ENCODE measurements at places on chromosomes 5 and 9. TPM values are rescaled to one million over a fixed set of nuclear protein-coding genes. Genes with fewer than 3 reads are reported as not detected.

The TMEM174 gene
- not detected for total RNA-seq

The PTGER4 gene
- total RNA-seq: not detected

The DNM1 gene
- total RNA-seq: 0.65 TPM

The SPATA31D4 gene
- total RNA-seq: not detected

The IQGAP2 gene
- not detected for total RNA-seq

DNA sequence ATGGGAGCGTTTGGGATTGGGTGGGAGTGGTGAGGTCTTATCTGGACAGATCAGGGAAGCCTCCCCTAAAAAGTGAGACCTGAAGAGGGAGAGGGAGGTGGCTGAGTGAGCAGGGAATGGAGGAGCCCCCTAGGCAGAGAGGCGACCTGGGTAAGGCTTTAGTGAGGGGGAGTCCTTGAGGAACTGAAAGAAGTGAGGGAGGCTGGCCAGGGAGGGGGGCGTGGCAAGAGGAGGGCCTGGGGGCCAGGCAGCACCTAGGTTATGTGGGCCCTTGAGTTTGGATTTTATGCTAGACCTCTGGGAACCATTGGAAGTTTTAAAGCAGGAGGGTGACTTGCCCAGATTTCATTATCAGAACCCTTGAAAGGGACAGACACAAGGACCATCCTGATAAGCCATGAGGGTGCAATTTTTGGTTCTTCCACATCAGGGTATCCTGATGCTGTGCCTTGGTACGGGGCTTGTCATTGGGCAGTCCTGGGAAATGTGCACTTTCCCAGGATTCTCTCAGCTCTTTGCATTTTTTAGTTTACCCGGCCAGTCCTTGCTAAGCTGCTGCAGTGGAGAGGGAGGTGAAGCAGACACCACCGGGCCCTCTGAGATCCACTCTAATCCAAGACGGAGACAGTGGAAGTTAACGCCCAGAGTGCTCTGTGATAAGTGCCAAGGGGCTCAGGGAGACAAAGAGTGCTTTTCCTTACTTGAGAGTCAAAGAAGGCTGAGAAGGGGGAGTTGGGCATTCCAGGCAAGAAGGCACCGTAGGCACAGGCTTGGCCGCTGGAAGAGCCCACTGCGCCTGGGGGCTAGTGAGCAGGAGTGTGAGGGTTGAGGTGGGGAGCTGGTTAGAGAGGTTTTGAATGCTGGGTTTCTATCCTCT, 16.1 kb downstream of the GSN start:
- no peaks in the 10 kb centered on the region for H3K36me3 ChIP-seq
- DNase-seq: no peak
- no peak overlapping the region for H3K27ac ChIP-seq
- no peaks in the 10 kb centered on the region for H3K27me3 ChIP-seq

DNA sequence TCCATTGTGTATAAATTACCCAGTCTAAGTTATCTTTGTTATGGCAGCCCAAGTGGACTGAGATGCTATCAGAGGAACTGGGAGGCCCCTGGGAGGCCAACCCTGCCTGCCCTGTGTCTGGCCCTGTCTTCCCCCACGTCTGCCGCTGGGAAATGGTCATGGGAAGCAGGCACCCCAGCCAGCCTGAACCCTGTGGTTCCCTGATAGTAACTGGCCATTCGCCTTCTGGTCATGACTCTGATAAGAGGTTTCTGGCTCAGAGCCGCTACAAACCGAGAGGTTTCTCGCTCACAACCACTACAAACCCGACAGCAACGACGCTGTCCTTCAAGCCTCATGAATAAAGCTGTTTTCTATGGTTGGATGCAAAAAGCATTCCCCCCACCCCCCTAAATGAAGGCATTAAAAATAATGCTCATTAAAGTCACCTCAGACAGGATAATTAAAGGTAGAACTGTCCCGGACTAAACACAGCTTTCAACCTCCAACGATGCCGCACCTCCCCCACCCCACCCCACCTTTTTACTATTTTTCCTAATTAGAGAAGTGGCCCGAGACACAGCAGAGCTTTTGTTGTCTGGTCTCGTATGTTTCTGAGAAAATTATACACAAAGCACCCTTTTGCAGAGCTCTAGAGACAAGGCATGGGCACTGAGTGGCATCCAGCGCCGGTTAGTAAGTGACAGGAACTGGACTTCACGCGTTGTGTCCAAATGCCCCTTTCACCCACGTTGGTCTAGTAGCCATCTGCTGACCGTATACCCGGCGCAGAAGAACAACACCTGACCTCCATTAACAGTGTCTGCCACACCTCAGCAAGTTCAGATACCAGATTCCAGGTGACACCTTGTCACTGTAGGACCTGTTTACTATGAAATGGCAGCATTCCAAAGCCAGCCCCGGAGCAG, 140.8 kb downstream of the COL23A1 start:
- DNase-seq: no peak
- H3K36me3 ChIP-seq: no peaks in the 10 kb centered on the region
- H3K27ac ChIP-seq: no peak overlapping the region
- H3K4me3 ChIP-seq: no peak overlapping the region
- no peaks in the 10 kb centered on the region for H3K27me3 ChIP-seq

DNA sequence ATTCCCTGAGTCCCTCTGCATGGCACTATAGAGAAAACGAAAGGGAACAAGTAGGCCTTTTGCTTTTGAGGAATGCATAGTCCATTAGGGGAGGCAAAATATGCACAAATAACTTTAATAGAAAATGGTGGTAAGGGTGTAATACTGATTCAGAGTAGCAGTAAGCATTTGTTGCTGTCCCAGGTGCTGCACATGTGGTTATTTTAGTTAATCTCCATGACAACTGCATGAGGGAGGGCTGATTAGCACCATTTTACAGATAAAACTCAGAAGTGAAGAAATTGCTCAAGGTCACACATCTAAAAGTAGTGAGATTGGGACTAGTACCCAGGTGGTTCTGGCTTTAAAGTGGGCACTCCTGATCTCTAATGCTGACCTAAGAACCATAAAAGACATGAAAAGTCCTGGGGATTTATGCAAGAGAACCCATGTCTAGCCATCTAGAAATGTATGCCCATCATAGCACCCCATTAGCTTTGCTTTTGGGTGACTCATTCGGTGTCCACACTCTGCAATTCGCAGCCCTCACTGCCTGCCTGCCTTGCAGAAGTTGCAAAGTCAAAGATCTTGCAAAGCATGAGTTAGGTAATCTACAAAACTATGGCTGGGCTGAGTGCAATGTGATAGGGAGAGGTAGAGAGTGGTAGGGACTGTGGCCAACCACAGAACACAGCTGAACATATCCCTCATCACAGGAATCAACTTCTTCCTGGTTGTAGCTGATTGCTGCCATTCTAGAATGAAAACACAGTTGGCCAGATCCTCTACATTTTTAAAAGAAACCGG, 195.2 kb downstream of the PTTG1 start:
- no peak for DNase-seq
- H3K4me1 ChIP-seq: no peaks in the 10 kb centered on the region
- H3K27ac ChIP-seq: no peak overlapping the region
- H3K27me3 ChIP-seq: no peaks in the 10 kb centered on the region
- H3K4me3 ChIP-seq: no peak overlapping the region

- no peaks in the 10 kb centered on the region for H3K27me3 ChIP-seq
- H3K27ac ChIP-seq: no peak overlapping the region
- no peak overlapping the region for H3K4me3 ChIP-seq
- no peaks in the 10 kb centered on the region for H3K36me3 ChIP-seq
- no peak for DNase-seq
- H3K4me1 ChIP-seq: no peaks in the 10 kb centered on the region
Observed at GRCh38 chr9:72805238-72805637, 147.6 kb downstream of the ALDH1A1 start.

GRCh38 chr9:131194762-131195161, 69.4 kb downstream of the NUP214 start:
- H3K27ac ChIP-seq: no peak overlapping the region
- H3K4me1 ChIP-seq: no peaks in the 10 kb centered on the region
- H3K27me3 ChIP-seq: no peaks in the 10 kb centered on the region
- H3K36me3 ChIP-seq: peaks cover 22% of the 10 kb centered on the region

DNA sequence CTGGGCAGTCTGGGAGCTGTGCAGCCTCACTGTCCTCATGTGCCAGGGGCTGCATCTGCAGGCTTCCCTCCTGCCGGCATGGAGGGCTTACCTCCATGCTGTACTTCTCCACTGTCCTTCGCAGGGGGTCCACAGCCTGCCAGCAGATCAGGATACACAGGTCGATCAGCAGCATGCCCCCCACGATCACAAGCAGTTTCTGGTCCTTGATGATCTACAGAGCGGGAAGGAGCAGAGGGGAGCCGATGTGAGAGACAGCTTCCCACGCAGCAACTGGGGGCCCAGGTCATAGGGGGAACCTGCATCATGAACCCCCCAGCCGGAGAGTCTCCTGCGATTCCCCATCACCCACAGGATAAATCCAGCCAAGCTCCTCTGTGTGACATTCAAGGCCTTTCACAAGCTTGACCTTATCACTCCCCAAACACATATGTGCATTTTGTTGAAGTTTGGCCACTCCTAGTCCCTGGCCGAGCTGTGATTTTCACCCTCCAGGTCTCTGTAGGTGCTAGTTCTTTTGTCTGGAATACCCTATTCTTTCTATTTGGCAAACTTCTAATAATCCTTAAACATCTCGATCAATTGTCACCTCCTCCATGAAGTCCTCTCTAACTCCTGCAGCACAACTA, 107.3 kb upstream of the TBC1D2 start:
- H3K4me1 ChIP-seq: no peaks in the 10 kb centered on the region
- no peaks in the 10 kb centered on the region for H3K36me3 ChIP-seq
- no peak overlapping the region for H3K4me3 ChIP-seq
- H3K27me3 ChIP-seq: no peaks in the 10 kb centered on the region

DNA sequence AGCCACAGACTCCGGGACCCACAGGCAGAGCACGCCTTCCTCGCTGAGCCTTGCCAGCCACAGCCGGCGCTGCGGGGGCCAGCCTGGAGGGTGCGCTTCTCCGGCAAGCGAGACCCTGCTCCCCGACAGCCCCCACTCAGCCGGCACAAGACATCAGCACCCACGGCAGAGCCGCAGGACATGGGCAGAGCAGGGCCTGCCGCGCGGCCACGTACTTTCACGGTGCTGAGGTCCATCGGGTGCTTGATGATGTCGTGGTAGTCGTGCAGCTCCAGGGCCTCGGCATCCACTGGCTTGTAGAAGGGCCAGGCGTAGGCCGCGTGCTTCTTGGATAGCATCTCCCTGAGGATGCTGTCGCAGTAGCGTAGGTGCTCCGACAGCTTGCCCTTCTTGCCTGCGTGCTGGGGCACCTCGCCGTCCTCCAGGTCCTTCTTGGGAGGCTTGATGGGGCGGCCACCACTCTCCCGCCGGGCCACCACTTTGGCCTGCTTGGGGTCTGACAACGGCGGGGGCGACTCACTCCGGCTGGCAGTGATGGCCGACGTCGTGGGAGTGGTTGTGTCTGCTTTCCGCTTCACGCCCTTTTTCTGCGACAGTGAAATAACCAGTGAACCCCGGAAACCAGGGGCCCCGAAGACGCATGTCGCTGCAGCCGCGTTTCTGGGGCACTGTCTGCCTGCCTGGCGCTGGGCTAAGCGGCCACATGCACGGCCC, 19.8 kb downstream of the BRD3 start:
- DNase-seq: no peak
- H3K36me3 ChIP-seq: no peaks in the 10 kb centered on the region
- H3K27me3 ChIP-seq: no peaks in the 10 kb centered on the region

DNA sequence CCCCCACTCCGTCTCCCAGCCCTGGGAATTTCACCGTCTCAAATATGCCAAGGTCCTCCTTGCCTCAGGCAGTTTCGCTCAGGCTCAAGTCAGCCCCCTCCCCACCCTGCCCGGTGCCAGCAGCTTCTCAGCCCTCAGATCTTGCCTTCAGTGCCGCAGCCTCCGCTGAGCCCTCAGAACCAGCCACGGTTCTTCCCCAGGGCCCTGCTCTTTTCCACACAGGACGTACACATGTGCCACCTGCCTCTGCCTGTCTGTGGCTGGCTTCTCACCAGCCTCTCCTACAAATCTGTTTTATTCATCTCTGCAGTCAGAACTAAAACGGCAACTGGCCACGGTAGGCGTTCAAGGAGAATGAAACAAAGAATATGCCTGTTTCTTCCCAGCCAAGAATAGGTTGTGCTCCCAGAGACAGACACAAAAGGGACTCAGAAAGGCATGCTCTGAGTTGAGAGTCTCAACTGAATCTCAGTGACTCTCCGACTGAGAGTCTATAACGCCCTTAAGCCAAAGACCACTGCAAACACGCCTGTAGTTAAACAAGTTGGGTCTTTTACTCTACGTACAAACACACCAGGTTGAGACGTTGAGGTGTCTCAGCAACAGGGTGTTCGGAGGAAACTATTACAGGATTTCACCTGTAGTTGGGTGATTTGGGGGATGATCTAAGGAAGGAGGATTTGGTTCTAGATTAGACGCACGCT, 10.6 kb upstream of the GRIN1 start:
- H3K36me3 ChIP-seq: no peaks in the 10 kb centered on the region
- H3K4me3 ChIP-seq: peak overlapping the region; percentile 79
- peaks cover 32% of the 10 kb centered on the region for H3K4me1 ChIP-seq
- DNase-seq: peak; percentile 74

GRCh38 chr9:29751226-29751625, 2177.9 kb upstream of the C9orf72 start:
- H3K27me3 ChIP-seq: no peaks in the 10 kb centered on the region
- H3K4me3 ChIP-seq: no peak overlapping the region
- no peaks in the 10 kb centered on the region for H3K4me1 ChIP-seq
- H3K36me3 ChIP-seq: no peaks in the 10 kb centered on the region

GRCh38 chr9:123031963-123032362, 1.5 kb upstream of the GPR21 start:
- H3K27me3 ChIP-seq: no peaks in the 10 kb centered on the region
- DNase-seq: no peak
- H3K4me3 ChIP-seq: no peak overlapping the region
- H3K4me1 ChIP-seq: peaks cover 6% of the 10 kb centered on the region
- H3K36me3 ChIP-seq: peaks cover 20% of the 10 kb centered on the region
- H3K27ac ChIP-seq: no peak overlapping the region

DNA sequence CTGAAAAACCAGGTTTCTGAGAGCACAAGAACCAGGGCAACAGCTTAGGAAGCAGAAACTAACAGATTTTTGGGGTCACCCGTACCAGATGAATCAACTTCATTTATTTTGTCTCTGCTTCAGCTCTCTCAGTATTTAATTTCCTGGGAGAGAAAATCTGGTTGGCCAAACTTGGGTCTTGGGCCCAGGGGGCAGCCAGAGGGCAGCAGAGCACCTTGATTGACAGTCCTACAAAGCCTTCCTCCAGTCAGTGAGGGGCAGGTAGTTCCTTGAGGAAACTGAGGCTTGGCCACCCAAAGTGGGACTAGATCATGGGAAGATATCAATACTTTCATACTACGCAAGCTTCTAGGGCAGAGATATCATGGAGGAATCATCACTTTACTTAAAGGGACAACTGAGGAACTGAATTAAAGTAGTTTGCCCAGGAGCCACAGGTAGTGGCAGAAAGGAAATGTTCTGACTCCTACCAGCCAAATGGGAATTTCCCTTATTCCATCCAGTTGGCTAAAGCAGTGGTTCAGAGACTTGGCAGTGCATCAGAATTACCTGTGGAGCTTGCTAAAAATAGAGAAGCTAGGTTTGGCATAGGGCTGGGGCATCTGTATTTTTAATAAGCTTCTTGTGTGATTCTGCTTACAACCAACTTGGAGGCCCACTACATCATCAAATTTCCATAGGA, 21.5 kb upstream of the ARHGAP26 start:
- H3K27ac ChIP-seq: no peak overlapping the region
- no peaks in the 10 kb centered on the region for H3K4me1 ChIP-seq
- H3K27me3 ChIP-seq: no peaks in the 10 kb centered on the region
- peak; percentile 70 for DNase-seq

Measured in Karpas-422 (cell line).